ENCODE measurements at places on chromosomes 11 and 22. TPM values are rescaled to one million over a fixed set of nuclear protein-coding genes. Genes with fewer than 3 reads are reported as not detected.

GRCh38 chr11:34358258-34358727, 483 bp upstream of the ABTB2 start:
- DNase-seq, result peak; percentile 67

DNA sequence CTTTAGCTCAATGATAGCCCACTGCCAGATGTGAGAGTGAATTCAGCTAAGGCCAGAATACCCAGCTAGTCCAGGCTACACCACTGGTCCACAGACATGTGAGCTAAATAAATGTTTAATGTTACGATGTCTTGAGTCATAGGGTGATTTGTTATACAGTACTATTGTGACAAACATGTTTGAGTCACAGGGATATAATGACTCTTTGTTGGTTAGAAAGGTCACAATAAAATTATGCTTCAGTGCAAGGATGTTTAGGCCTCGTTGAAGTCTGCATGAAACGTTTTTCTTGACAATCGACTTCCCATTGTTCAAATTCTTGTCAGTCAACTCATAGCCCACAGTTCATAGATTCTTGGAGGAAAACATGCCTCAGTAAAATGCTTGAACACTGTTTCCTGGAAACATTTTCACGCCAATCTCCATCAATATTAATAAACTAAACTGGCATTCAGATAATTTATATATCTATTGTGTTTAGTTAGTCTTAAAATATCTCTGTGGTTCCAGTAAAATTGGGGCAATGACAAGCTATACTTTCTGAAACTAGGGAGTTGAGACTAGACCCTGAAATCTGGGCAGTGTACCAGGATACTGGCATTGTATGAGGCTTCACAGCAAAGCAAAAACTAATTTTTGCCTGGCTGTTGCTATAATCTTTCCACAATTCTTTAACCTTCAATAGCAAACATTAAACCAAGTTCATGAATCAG, 650.8 kb upstream of the KIRREL3 start:
- DNase-seq, result peak; percentile 48

DNA sequence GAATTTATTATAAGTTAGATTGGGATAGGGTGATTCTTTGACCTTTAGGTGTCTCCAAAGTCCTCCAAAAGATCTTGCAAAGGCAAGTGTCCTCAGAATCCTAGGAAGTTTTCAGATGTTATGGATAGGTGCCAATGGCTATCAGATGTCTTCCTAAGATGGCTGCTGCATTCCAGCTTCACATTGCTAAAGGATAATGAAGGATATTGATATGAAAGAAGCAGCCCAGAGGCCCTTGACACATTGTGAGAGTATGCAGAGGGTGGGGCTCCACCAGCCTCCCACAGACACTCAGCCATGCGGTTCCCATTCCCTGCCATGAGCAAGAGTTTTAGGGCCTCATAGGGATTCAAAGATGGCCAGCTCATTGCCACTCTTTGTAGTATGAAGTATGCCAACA, 22.3 kb upstream of the GLYATL2 start:
- DNase-seq, result peak; percentile 4

GRCh38 chr11:9717719-9718118, 53.8 kb downstream of the SWAP70 start:
- DNase-seq, result no peak

GRCh38 chr11:44286911-44287310, 23.0 kb downstream of the ALX4 start:
- no peak for DNase-seq

The CTSF gene
- total RNA-seq, result 35.0 TPM

The MYRF gene
- 0.18 TPM for total RNA-seq

All from fibroblast of the aortic adventitia (primary cell).